ENCODE measurements at places on chromosomes 12 and 14.

DNA sequence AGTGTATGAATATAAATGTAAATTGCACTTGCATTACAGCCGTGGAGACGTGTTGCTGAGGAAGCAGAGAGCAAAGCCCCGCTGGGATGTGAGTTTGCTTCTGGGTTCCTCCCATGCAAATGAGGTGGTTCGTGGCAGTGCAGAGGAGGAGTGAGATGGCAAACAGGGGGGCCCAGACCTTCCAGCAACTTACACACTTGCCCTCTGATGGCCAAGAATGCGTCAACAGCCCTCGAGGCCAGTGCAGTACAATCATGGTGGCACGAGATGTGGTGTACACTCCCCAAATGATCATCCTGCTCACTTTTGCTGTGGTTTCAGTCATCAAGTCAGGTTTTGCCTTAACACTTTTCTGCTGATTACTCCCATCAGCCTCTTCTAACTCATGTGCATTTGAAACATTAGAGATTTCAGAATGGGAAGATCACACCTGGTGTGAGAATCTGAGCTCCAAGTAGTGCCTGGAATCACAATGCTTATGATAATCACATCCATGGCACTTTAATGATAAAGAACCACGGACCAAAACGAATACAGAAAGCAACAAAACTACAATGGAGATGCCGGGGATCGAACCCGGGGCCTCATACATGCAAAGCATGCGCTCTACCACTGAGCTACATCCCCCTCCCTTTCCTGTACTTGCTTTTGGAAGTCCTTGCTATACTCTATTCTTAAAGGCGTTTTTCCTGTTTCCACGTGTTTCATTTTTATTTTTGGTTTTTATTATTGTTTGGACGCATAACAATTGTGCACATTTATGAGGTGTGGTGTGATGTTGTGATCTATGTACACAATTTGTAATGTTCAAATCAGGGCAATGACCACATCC, 7.0 kb upstream of the UBC start:
- no peak for DNase-seq

DNA sequence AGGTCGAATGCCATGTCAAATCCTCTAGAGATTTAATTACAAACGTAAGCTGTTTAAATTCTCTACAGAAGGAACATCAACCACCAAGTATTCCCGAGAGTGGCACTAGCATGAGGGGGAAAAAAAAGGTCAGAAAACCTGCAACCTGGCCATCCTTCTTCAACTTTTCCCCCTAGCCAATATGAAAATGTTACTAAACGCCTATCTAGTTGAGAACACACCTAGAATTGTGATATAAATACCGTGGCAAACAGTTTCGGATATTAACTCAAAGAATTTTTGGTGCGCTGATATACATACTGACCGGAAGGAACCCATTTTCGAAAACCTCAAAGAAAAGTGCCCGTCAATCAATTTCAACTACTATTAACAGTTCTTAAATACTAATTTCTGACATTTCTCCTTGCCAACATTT, 1.8 kb downstream of the HNRNPC start:
- no peak for DNase-seq

GRCh38 chr12:111775205-111776193, 8.8 kb downstream of the ALDH2 start:
- DNase-seq: peak; percentile 44

DNA sequence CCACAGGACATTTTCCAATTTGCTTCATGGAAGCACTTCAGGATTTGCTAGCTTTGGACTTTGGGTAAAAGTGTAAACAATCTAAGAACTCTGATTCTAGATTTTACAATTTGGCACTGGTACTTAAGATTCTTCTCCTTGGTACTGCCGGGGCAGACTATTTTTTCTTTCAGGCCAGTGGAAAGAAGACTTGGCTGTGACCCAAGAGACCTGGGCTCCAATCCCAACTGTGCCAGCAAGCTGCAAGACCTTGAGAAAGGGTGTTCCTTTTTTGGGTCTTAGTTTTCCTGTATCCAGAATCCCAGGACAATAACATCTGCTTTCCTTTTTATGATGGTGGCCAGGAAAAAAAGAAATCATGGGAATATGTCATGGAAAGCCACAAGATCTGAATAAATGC, 148.1 kb upstream of the CRY1 start:
- DNase-seq: no peak

GRCh38 chr12:66297923-66298322, 4.4 kb upstream of the HELB start:
- DNase-seq: no peak
